ENCODE measurements at places on chromosomes 7 and 10. TPM values are rescaled to one million over a fixed set of nuclear protein-coding genes. Genes with fewer than 3 reads are reported as not detected.

DNA sequence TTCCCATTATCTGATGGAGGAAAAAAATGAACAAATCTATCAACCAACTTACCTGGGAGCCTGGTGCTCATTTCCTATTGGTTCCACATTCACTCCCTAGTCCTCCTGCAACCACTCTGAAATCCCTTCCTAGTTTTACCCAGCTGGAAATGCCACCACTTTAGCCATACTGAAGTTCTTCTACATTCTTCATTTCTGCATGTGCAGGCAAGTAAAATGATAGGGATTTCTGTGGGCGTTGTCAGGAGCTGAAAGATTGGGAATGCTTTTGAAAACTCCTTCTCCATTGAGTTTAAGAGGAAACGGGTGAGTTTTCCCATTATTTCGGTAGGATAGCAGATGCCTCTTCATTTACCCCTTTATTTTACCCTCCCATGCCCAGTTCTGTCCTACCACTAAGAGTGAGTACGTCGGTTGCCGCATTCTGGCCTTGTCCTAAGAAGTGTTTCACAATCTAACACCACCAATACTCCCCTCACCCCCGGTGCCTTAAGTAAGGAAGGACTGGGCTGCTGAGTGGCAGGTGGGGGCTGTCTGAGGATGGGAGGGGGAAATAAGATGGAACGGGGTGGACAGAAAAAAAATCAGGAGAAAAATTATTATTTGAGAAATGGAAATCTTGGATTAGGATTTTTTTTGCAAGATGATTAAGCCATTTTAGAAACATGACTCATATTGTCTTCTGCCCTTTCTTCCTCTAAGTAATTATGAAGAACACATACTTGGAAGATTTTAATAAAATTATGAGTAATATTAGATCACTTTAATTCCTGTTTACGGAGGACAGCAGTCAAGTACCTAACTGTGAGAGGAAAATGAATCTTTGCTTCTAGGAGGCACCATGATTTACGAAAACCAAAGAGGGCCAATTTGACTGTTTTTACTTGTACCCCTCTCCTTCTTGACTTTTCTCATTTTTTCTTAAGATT lies 13.2 kb upstream of the TAS2R60 start:
- DNase-seq = no peak

GRCh38 chr10:62761115-62761514 lies 43.4 kb upstream of the ADO start:
- peak; percentile 11 for DNase-seq

- no peak for DNase-seq
Measured at GRCh38 chr7:105250239-105250638, 138.5 kb downstream of the SRPK2 start.

The GOLGA7B gene
- not detected for total RNA-seq

The GATA3 gene
- total RNA-seq = 2.3 TPM

DNA sequence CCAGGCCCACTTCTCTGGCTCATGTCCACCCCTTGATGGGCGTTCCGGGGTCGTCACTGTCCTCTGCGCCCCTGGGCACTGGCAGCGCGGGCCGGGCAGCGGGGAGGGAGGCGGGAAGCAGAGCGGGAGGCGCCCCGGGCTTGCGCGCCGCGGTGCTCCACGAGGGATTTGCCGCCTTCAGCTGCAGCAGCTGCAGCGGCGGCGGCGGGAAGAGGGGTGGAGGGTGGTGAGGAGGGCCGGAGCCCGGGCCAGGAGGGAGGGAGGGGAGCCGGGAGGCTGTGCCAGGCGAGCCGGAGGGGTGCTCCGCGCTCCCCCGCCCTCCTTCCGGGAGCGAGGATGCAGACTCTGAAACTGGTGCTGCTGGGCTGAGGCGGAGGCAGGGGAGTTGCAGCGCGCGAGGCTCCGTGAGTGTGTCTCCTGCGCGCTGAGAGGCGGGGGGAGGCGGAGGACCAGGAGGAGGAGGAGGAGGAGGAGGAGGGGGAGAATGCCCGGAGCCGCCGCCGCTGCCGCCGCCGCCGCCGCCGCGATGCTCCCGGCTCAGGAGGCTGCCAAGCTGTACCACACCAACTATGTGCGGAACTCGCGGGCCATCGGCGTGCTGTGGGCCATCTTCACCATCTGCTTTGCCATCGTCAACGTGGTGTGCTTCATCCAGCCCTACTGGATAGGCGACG lies at the start of gene LHFPL3:
Gene LHFPL3, plus strand, starts transcription at position 308 of the 674 bp plus-strand sequence.
- DNase-seq = no peak

The IFIT1B gene
- total RNA-seq = 0.37 TPM

DNA sequence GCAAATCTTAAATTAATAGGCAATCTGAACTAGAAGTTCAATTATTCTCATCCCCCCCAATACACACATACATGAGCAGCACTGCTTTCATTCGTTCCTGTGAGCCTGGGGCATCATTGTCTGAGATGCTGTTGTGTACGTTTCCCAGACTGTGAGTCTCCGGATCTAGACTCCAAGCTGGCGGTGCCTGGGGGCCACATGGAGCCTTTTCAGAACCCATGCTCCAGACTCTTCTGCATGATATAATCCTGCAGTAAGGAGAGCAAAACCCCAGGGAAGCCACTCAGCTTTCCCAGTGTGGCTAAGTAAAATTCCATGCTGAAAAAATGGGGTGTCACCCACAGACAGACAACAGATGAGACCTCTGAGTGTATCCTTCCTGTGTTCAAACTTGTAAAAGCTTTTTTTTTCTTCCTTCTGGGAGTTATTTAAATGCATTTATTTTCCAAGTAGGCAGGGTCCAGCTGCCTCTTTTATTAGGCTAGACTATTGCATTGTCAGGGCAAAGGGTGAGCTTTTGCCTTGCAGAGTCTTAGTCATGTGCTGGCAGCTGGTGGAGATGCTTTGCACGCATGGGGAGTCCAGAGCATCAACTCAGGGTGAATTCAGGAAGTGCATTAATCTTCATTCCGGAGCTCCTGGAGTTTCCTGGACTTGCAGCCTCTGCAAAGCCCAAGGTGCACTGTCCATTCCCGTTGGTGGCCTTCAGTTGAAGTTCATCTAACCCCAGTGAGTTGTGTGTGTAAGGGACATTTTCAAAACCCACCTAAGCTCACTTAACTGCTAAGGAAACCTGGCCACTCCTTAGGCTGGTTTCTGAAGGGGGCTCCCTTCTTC lies 185.7 kb upstream of the ADO start:
- peak; percentile 93 for DNase-seq

- DNase-seq = no peak
Measured at GRCh38 chr10:8396675-8397074, 342.2 kb downstream of the GATA3 start.

The NAT16 gene
- total RNA-seq = not detected

The CHST3 gene
- 22.4 TPM for total RNA-seq

The TRIM74 gene
- not detected for total RNA-seq

DNA sequence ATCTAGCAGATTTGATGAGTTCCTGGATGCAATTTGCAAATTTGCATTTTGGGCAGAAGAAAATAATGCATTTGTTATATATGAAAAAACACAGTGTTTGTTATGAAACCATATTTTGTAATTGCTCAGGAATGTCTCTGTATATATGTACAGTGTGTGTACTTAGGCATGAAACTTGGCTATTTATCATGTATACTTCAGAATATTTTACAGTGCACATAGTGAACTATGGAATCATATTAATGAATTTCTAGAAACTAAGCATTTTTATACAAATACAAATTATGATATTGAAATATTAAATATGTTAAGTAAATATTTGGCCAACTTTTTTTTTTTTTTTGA lies 107.5 kb downstream of the TWIST1 start:
- DNase-seq = no peak

The FOXP2 gene
- not detected for total RNA-seq

DNA sequence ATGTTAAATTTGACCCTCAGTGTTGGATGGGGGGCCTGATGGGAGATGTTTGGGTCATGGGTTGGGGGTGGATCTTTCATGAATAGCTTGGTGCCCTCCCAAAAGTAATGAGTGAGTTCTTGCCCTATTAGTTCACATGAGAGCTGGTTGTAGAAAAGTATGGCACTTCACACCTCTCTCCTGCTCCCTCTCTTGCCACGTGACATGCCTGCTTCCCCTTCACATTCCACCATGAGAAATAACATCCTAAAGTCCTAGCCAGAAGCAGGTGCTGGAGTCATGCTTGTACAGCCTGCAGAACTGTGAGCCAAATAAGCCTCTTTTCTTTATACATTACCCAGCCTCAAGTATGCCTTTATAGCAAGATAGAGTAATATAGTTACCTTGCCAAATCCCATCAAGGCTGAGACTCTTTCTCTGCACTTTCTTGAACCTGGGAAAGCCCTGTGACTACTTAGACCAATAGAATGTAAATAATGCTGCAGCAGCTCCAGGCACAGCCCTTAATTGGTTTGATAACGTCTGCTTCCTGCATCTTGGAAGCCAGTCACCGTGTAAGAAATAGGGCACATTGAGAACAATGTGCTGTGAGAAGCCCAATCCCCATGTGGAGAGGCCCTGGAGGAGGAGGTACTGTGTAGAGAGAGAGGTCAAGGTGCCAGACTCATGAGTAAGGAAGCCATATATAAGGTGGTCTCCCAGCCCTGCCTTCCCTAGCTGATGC lies 88.0 kb upstream of the NAMPT start:
- DNase-seq = no peak

All from M059J (cell line).